Fibroblast of gingiva (primary cell): ENCODE measurements at places on chromosomes 16 and 17.

DNA sequence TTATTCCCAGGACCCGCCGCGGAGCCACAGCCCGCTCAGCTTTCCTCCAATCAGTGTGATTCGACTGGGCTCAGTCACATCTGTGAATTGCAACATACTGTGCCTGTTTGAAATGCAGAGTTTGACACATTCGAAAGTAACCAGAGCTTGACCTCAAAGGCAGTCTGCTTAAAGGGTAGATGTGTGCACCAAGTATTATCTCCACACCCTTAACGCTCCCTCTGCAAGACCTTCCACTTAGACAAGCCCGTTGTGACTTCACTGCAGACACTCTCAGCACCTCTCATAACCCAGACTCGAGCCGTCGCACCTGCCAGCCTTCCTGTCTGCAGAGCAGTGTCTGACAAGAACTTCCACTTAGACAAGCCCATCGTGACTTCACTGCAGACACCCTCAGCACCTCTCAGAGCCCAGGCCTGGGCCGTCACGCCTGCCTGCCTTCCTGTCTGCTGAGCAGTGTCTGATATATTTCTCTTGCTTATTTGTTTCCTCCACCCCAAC lies 3.7 kb downstream of the KLHDC4 start:
- no peak for DNase-seq

DNA sequence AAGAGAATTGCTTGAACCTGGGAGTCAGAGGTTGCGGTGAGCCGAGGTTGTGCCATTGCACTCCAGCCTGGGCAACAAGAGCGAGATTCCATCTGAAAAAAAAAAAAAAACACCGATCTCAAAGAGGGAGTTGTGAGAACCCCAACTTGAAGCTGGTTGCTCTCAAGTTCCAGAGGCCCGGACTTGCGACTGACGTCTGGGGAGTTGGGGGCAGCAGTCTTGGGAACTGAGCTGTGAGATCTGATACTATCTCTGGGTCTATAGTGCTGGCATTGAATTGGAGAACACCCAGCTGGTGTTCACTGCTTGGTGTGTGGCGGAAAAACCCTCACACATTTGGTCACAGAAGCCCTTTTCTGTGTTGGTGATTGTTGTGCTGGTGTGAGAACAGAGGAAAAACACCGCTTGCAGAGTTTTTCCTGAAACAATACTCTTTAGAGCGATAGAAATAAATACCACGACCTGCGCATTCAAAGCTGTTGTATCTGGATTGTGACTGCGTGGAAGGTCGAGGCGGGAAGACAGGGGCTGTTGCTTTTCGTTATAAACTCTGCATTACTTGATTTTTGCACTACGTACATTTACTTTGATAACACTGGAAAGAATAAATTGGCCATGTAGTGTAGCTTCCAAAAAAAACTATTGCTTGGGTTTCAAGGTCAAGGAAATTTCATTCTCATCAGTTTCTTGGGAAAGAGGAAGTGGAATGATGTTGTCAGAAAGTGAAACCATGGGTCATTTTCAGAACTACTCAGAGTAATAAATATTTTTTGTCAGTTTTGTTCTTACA lies 8.8 kb downstream of the SCIMP start:
- no peak for DNase-seq

- no peak for DNase-seq
Observed at GRCh38 chr17:20256144-20256543, 211.2 kb downstream of the LGALS9B start.

DNA sequence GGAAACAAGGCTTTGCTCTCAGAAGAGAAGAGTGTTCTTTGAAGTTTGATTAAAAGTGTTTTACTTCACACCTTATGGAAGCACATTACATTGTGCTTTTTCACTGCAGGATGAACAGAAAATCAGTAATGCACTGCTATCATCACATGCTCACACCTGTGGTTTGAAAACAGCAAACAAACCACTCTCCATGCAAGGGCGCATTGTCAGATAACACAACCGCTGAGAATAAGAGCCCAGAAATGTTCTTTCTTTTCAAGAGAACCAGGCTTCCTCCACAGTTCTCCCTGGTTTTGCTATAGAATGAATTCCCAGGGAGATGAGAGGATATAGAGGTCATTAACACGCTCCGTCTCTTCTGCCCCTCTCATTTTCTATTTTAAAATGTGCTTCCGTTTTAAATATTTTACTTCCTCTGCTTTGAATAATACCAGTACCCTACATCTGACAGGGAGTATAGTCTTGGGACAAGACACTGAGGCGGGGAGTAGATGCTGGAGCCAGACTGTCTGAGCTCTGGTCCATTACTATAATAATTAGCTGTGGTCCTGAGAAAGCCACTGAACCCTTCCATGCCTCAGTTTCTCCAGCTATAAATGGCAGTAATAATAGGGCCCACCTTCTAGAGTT lies 71.6 kb downstream of the CDK5R1 start:
- DNase-seq = no peak

- no peak for DNase-seq
Observed at GRCh38 chr17:69218986-69219385, 9.6 kb downstream of the ABCA10 start.

GRCh38 chr16:56493126-56493525 lies 26.7 kb downstream of the BBS2 start:
- no peak for DNase-seq

- peak; percentile 48 for DNase-seq
Observed at GRCh38 chr17:65198653-65199382, 61.6 kb downstream of the RGS9 start.

- DNase-seq = no peak
Observed at GRCh38 chr16:86101137-86101896, 202.4 kb downstream of the IRF8 start.
